ENCODE measurements at places on chromosomes 7 and 10.

- no peak for DNase-seq
Observed at GRCh38 chr7:40211276-40212003, 76.6 kb downstream of the SUGCT start.

DNA sequence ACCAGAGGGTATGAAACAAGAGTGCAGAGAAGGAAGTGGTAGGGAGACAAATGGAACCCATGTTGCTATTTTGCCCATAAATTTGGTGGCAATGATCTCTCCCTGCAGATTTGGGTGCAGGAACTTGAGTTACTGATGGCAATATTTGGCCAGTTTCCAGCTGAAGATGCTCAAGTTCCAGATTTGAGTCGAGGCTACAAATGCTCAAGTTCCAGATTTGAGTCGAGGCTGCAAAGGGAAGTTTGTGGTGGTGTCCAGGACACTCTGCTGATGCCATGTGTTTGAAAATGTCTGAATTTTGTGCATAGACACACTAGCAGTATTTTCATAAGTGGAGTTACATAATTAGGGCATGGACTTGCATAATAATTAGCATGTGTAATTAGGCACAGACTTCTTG is 40.8 kb downstream of the TBXAS1 start:
- DNase-seq, result no peak

DNA sequence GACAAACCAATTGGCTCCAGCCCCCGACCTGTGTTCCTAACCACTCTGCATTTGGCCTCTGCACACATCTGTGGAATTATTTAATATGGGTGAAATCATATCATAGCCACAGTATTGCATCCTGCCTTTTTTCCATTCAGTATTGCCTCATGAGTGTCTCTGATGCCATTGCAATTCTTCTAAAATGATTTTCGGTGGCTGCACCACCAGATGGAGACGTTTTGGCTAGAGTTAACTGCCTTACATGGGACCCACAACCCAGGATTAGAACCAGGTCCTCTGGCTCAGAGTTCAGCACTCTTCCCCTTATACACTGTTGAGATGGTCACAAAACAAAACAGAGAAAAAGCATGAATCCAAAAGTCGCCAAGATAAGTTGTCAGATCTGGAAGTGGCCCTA is 180.8 kb downstream of the EMX2 start:
- no peak for DNase-seq

GRCh38 chr10:131996466-131997365 is 15.0 kb upstream of the BNIP3 start:
- no peak for DNase-seq

DNA sequence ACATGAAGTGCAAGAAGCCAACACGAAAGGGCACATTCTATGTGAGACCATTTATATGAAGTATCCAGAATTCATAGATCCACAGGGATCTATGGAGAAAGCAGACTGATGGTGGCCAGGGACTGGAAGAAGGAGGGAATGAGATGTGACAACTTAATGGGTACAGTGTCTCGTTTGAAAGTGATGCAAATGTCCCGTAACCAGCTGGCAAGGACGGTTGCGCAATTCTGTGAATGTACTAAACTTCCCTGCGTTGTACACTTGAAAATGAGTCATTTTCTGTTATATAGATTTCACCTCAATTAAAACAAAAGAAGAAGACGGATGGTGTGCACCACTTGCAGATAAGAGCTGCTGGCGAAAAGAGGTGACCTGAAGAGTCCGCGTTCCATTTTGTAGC is 861.1 kb downstream of the TYW1 start:
- no peak for DNase-seq

DNA sequence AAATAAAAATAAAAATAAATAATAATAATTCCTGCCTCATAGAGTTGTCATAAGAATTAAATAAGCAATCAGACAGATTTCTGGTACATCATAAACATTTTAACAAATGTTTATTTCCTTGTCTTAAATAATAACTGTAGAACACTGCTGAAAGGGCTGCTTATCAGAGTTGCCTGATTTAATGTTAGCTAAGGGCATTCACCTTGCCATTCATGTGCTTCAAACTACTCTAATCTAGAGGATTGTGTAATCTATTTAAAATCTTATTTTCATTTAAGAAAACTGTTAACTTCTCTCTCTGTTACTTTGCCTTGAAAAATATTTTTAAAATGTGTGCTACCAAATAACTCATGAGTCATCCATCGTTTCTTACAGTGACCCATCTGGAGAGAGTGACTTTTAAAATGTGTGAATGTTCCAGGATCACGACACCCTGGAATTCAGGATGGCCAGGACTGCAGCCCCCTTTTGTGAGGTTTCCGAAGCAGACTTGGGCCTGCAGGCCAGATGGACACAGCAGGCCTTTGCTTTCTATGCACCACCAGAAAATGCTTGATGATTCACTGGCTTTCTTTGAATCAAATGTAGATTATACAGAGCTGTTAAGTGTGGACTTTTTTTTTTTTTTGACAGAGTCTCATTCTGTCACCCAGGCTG is 109.1 kb upstream of the TNS3 start:
- DNase-seq, result no peak

GRCh38 chr10:129841590-129841989 is 122.5 kb downstream of the EBF3 start:
- no peak for DNase-seq

GRCh38 chr7:35454575-35455385 is 200.9 kb upstream of the TBX20 start:
- DNase-seq, result no peak

- DNase-seq, result no peak
Observed at GRCh38 chr7:107995184-107996071, 7.5 kb downstream of the LAMB1 start.

GRCh38 chr7:33310546-33310945 is 181.2 kb downstream of the BBS9 start:
- DNase-seq, result no peak

DNA sequence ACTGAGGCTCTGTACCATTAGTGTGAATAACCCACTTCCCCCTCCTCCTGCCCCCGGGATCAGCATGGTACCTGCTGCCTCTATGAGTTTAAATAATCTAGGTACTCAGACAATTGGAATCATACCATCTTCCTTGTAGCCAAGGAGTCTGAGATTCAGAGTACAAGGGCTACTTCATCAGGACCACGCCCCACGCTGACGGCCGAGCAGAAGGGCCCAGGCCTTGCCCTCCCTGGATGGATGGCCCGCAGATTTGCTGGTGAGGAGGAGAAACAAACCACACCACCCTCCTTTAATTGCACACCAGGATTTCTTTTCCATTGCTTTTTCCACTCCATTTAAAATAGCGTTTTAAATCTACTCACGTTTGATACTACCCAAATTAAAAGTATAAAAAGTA is 649.9 kb upstream of the ADARB2 start:
- no peak for DNase-seq
